T-helper 2 cell treated with Interferon-gamma antibody and Interleukin-4, amounts not matched to agents 5 μg/mL and 100 μg/mL, for 36 hours (primary cell): ENCODE measurements at places on chromosomes 13 and 19.

- no peak for DNase-seq
Observed at GRCh38 chr19:55370305-55370988, at the start of gene IL11. TSS of gene IL11 (minus strand) at chr19:55370463. CDS start at chr19:55370310, 153 bp downstream.

GRCh38 chr13:50149932-50150331 lies 134.7 kb downstream of the KCNRG start:
- DNase-seq, result no peak

- no peak for DNase-seq
Observed at GRCh38 chr13:76732367-76732766, 153.8 kb downstream of the KCTD12 start.

DNA sequence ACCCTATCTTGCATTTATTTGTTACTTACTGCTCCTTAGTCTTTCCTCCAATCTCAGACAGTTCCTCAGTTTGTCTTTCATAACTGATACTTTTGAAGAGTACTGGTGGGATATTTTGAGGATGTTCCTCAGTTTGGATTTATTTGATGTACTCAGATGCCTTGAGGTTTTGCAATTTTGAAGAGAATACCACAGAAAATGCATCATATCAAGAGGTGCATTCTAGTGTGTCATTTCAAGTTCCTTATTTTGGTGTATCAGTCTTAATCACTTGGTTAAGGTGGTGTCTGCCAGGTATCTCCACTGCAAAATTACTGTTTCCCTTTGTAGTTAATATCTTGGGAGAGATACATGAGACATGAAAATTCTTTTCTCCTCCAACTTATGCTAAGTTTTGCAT lies 75.1 kb downstream of the URI1 start:
- no peak for DNase-seq

DNA sequence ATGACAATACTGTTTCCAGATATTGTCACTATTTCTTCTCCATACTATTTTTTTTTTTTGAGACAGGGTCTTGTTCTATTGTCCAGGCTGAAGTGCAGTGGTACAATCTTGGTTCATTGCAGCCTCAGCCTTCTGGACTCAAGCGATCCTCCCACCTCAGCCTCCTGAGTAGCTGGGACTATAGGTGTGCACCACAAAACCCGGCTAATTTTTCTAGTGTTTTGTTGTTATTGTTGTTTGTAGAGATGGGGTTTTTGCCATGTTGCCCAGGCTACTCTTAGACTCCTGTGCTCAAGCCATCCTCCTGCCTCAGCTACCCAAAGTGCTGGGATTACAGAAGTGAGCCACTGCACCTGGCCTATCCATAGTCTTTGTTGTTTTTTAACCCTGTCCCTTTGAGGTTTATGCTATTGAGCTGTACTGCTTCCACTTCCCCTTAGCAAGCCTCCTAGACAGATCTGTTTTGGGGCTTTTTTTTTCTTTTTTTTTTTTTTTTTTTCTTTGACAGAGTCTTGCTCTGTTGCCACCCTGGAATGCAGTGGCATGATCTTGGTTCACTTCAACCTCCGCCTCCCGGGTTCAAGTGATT lies 27.6 kb upstream of the MAP3K10 start:
- DNase-seq, result no peak

DNA sequence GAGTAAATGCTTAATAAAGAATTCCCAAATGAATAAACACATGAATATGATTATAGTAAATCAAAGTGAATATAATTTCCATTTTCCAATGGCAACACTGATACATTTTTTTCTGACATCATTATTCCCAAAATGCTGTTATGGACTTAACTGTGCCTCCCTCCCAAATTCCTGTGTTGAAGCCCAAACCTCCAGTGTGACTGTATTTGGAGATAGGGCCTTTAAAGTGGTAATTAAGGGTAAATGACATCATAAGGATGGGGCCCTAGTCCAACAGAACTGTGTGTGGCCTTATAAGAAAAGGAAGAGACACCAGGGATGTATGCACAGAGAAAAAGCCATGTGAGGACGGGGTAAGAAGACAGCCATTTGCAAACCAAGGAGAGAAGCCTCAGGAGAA lies 19.1 kb upstream of the CCNA1 start:
- no peak for DNase-seq

- DNase-seq, result peak; percentile 63
Observed at GRCh38 chr19:35013041-35013819, 13.1 kb downstream of the GRAMD1A start.

- no peak for DNase-seq
Observed at GRCh38 chr19:1486720-1487575, 3.2 kb downstream of the PCSK4 start.

GRCh38 chr13:48528720-48529119 lies 4.2 kb downstream of the RCBTB2 start:
- DNase-seq, result no peak

- DNase-seq, result no peak
Observed at GRCh38 chr19:413756-414420, 4.9 kb upstream of the C2CD4C start.

DNA sequence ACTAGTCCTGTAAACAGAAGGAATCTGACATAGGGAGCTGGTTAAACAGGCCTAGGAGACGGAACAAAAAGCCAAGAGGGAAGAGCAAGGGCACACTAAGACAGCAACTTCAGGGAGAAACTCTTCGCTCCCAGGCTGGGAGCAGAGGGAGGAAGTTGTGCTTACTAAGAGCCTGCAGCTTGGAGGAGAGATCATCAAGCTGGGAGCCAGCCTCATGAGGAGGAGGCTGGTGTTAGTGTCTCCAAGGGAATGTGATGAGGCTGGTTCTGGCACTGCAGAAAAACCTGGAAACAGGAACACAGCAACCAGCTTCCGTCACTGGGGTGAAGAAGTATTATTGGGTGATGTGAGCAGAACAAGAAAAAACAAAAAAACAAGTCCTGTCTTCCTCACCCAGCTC lies 1027.3 kb downstream of the UQCRFS1 start:
- DNase-seq, result no peak

GRCh38 chr19:570251-570686 lies 2.1 kb upstream of the BSG start:
- no peak for DNase-seq

DNA sequence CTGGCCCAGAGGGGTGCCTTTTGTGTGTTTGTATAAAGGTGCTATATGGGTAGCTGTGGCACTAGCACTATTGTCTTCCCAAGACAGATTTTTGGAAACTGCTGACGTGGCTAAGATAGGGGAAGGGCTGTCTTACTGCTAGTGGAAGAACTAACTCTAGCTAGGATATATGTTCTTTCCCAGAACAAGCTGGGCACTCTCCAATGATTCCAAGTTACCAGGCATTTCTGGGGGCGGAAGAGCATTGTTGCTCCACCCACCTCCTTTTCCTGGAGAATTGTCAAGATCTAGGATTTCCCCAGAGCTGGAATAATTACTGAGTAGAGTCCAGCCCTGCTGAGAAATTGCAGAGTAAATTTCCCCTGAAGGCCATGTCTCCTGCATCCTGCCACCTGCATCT lies 408.3 kb downstream of the KLF5 start:
- no peak for DNase-seq

DNA sequence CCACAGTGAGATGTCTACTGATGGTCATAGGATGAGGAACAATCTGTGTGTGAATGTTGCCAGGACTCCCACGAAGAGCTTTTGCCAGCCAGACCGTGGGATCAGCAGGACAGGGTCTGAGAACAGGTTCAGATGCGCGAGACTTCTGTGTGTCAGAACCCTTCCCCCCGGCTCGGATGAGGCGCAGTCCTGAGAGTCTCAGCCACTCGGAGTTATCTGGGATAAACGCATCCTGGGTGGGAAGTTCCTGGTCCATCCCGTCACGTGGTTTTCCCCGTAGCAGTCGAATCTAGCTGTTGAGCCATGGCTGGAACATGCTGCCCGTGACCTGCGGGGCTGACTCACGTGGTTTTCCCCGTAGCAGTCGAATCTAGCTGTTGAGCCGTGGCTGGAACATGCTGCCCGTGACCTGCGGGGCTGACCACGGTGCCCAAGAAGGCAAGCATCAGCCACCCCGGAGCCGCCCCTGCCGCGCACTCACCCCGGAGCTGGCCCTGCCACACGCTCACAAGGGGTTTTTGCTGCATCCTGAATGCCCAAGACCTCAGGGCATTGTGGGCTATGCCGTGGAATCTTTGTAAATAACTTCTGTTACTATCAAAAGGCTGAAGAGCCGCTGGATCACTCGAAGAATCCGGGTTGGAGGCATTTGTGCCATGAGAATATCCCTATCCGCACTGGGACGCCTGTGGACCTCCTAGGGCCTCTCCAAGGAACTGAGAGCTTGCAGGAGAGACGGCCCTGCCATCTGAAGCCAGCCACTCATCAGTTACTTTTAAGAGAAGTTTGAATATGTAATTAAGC lies 130.8 kb upstream of the MCF2L start:
- no peak for DNase-seq

- DNase-seq, result no peak
Observed at GRCh38 chr19:34838753-34839431, 65.9 kb upstream of the ZNF599 start.

DNA sequence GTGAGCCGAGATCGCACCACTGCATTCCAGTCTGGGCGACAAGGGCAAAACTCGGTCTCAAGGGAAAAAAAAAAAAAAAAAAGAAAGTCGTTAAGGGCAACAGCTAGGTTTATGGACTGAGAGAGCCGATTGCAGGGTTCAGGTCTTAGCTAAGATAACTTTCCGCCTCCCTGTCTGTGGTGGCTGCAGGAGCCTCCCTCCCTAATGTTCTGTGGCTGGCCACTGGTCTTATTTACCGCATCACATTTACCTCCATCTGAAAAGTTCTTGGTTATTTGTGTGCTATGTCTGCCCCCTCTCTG lies 722 bp upstream of the CRTC1 start:
- DNase-seq, result no peak

DNA sequence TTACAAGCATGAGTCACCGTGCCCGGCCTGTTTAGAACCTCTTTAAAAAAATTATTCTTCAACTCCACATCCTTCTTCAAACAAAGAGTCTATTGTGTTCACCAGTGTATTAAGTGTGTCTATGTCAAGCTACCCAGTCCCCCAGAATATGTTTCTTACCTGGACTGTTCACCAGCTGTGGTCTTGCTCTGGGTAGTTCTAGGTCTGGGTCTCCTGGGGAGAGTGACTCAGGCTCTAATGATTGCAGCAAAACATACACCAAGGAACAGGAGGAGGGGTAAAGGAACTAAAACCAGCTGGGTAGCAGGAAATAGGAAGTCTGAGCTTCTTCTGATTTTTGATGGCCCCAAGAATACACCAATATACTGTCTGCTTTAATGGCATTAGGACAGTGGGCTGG lies at the start of gene FPR1:
Gene FPR1, minus strand, starts transcription at position 224 of the 400 bp plus-strand sequence. CDS start 4,884 bp downstream, outside the sequence.
- no peak for DNase-seq

DNA sequence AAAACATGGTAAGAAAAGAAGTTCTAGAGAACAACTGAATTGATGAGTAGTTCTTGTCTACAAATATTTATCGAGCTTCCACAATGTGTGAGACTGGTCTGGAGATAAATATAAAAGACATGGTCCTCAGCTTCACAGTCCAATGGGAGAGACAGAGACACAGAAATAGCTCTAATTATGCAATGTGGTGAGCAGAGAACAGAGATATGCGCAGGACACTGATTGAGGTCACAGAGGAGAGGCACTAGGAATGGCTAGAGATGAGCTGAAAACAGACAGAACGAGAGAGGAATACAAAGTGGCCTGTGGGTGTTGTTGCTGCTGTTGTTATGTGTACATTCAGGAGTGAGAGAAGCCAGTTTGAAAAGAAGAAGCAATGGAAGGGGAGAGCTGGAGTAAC lies 53.2 kb downstream of the GPALPP1 start:
- no peak for DNase-seq

- DNase-seq, result peak; percentile 23
Observed at GRCh38 chr13:23321535-23322241, 111.8 kb downstream of the SACS start.

GRCh38 chr13:25080773-25081172 lies 15.2 kb upstream of the PABPC3 start:
- no peak for DNase-seq

DNA sequence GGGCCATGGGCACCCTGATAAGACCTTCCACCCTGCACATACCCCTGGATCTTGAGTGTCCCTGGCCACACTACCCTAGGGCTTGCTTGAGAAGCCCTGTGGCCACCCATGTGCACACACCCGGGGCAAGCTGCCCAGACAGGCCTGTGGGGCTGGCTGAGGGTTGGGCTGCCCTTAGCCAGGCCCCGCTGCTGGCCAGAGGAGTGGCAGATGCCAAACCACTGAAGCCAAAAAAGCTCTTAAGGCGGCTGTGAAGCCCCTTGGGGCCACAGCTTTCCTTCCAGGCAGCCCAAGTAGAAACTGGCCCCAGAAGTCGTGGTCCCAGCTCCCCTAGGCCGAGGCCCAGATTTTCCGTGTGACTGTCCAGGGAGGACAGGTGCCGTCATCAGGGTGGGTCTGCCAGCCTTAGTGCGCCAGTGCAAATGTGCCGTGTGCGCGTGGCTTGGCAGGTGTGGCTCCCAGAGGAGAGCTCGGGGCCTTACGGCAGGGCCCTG lies 14.8 kb downstream of the CEBPG start:
- no peak for DNase-seq

DNA sequence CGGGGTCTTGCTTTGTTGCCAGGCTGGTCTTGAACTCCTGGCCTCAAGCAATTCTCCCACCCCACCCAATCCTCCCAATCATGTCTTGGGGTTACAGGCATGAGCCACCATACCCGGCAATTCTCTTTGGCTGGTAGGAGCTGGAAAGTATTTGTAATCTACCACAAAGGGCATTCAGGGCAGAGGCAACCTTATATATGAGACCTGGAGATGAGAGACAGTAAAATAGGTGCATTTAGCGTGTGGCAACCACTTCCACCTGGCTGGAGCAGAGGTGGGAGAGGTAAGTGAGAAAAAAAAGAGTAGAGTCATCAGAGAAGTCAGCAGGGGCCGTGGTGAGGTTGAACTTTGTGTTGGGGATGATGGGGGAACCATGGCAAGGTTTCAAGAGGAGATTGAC lies 36.8 kb downstream of the VAV1 start:
- DNase-seq, result no peak
